ENCODE measurements at places on chromosomes 3 and 15.

DNA sequence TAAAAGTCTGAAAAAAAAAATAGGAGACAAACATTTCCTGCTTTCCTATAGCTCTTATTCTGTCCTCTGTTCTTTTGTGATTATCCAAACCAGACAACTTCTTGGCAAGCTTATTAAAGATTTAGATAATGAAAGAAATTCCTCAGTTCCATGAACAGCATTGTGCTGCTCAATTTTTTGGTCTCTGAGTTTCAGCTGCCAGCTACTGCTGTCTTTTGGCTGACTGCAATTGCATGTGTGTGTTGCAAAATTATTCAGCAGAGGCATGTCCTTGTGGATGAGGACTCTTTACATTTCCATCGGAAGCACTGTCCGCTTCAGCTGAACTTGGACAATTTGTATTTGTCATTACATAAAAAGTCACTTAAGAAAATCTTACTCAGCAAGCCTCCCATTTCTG, 397.3 kb upstream of the RASGRP1 start:
- H3K4me3 ChIP-seq = no peak overlapping the region
- no peak overlapping the region for H3K27ac ChIP-seq
- DNase-seq = no peak
- H3K36me3 ChIP-seq = no peaks in the 10 kb centered on the region

DNA sequence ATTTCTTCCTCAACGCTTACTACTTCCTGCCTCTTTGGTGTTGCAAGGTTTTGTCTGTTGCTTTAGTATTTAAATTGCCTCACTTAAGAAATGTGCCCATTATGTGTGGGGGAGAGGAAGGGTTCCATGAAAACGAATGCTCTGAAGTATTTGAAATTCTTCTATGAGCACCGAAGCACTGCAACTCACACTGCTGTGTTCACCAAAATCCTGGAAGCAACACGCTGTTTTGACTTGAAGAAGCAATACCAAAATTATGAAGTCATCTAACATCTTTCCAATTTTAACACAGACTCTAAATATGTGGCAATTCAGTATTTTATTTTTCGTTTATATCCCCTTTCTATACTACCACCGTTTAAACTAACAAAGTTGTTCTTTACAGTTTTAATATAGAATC, 101.5 kb downstream of the RBMS3 start:
- H3K27ac ChIP-seq = no peak overlapping the region
- no peak for DNase-seq
- H3K4me3 ChIP-seq = no peak overlapping the region
- no peaks in the 10 kb centered on the region for H3K4me1 ChIP-seq

DNA sequence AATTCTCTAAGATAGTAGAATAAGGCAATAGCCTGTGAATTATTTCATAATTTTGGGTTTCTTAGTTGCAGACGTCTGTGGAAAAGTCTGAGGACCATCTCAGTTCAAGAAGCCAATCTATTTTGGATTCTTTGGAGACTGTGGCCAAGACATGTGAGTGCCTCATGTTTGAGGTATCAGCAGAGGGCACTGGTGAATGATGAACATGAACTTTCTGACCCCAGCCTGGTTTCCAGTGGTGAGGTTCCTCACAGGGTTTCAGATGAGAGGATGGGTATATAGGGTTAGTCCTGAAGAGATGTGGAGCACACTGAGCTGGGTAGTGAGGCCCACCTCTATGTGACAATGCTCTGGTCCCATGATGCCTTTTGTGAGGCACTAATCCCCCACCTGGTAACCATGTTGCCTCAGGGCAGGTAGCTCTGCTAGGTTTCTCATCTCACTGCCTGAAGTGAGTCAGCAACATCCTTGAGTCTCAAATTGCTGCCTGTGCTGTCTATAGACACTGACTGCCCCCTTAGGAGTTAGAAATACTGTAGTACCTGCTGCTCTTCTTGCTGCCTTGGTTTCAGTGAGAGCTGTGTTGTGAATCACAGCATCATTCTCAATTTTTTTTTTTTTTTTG, 32.3 kb downstream of the C3orf62 start:
- DNase-seq = no peak
- H3K4me1 ChIP-seq = no peaks in the 10 kb centered on the region
- peaks cover 11% of the 10 kb centered on the region for H3K27me3 ChIP-seq
- H3K36me3 ChIP-seq = no peaks in the 10 kb centered on the region
- H3K27ac ChIP-seq = no peak overlapping the region
- no peak overlapping the region for H3K4me3 ChIP-seq

DNA sequence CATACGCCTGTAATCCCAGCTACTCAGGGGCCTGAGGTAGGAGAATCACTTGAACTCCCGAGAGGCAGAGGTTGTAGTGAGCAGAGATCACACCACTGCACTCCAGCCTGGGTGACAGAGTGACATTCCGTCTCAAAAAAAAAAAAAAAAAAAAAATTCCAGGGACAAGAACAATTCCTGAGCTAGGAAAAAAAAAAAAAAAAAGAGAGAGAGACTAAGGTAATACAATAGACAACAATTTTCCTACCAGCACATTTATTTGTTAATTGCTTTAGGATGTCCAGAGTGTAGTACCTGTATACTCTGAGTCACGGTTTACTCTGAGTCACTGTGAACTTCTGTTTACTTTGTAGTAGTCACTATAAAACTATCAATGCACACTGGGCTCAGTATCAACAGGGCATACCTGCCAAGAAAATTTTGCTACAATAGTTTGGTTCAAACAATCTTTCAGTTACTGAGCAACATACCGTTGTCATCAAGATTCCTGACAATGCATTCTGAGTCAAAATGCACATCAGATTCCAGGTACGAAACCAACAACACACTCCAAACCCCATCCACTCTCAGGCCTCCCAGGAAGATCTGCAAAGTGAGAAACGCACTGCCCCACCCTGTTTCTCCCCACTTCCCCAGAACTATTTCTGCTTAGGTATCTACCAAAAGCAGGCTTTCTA, 28.3 kb downstream of the IGF2BP2 start:
- no peaks in the 10 kb centered on the region for H3K4me1 ChIP-seq
- peaks cover 17% of the 10 kb centered on the region for H3K27me3 ChIP-seq
- no peak for DNase-seq

DNA sequence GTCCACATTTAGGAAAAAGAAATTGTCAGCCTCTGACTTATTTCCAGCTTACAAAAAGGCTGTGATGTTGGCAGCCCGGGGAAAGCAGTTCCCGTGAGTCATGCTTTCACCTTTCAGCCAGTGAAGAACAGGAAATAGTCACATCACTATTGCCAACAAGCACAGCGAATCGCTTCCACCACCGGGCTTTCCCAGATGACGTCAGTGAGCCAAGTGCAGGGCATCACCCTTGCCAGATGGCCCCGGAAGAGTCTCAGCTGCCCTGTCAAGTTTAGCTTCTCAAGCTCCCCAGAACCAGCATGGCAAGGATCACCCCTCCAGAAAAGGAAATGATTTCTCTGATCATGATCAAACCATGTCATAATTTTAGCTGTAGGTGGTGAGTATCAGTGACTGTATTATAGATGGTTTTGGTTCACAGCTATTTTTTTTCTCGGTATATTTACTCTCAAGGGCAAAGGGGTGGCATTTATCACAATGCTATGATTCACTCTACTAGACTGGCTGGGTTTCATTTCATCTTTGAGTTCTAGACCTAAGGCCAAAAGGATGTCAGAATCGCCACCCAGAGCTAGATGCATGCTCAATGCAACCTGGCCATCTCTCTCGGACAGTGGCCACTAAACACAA, 32.9 kb downstream of the B3GNT5 start:
- H3K36me3 ChIP-seq = no peaks in the 10 kb centered on the region
- H3K4me3 ChIP-seq = peak overlapping the region; percentile 9
- peak overlapping the region; percentile 92 for H3K27ac ChIP-seq
- peaks cover 5% of the 10 kb centered on the region for H3K27me3 ChIP-seq
- peak; percentile 87 for DNase-seq

- no peaks in the 10 kb centered on the region for H3K36me3 ChIP-seq
- no peaks in the 10 kb centered on the region for H3K27me3 ChIP-seq
- H3K4me3 ChIP-seq = no peak overlapping the region
- H3K27ac ChIP-seq = no peak overlapping the region
- no peak for DNase-seq
Observed at GRCh38 chr3:51099794-51100535, 285.1 kb upstream of the MANF start.

- H3K4me1 ChIP-seq = no peaks in the 10 kb centered on the region
- no peak for DNase-seq
- H3K27me3 ChIP-seq = no peaks in the 10 kb centered on the region
Observed at GRCh38 chr3:120608506-120608905, 12.4 kb downstream of the NDUFB4 start.

DNA sequence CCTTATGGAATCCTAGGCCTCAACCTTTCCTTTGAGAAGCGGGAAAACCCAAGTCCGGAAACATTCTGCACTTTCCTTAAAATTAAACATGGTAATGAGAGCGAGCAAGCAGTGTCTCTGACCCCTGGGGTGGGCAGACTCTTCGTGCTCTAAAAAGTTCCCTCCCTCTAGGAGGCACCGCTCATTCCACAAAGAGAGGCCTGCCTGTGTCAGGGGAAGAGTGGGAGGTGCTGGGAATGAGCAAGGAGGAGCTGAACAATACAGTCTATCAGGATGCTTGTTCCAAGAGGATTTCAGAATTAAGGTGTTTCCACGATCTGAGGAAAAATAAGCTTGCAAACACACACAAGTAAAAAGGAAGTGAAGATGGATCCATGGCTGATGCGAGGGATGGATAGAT, 6.0 kb upstream of the RLBP1 start:
- H3K36me3 ChIP-seq = no peaks in the 10 kb centered on the region
- no peak overlapping the region for H3K4me3 ChIP-seq
- no peaks in the 10 kb centered on the region for H3K27me3 ChIP-seq
- DNase-seq = no peak
- H3K27ac ChIP-seq = no peak overlapping the region

DNA sequence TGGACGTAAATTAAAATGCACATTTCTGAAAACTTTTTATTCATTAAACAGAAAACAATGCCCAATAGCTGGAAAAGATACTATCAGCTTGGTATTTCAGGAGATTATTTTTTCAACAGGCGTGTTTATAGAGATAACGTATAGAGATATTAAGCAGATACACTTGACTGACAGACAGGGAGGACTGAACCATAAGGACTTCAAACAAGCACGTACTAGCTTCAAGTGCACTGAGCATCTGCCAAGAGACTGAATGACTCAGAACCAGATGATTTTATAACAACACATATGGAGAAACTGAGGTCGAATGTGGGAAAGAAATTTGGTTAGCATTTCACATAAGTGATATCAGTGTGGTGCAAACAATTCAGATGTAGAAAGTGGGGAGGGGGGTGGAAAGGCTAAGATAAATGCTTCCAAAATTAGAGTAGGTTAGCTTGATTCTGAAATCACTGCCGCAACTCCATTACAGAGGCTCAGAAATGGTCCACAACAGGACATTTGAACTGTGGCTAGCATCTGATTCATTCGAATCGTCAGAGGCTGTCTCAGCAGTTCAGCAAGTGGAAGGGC, 103.5 kb downstream of the SEMA6D start:
- DNase-seq = no peak
- H3K4me3 ChIP-seq = no peak overlapping the region
- peaks cover 4% of the 10 kb centered on the region for H3K27me3 ChIP-seq

DNA sequence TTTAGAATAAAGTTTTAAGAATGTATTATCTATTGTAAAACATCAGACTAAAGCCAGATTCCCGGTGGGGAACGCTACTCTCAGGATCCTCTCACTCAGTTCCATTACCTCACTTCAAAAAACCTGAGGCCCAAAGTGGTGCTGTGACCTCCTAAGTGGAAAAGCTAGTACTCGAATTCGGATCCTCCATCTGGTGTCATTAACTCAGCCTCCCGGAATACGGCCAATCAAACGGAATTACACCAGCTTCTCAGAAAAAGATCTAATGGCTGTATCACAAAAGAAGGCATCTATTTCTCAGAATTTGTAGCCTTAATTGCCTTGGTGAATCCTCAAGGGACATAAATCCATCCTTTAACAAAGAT, 627 bp downstream of the ACAD11 start:
- H3K36me3 ChIP-seq = no peaks in the 10 kb centered on the region
- H3K4me1 ChIP-seq = peaks cover 9% of the 10 kb centered on the region
- peak overlapping the region; percentile 88 for H3K4me3 ChIP-seq
- no peak overlapping the region for H3K27ac ChIP-seq
- DNase-seq = no peak
- no peaks in the 10 kb centered on the region for H3K27me3 ChIP-seq

- H3K4me1 ChIP-seq = no peaks in the 10 kb centered on the region
- no peak overlapping the region for H3K4me3 ChIP-seq
- no peak overlapping the region for H3K27ac ChIP-seq
Observed at GRCh38 chr3:19994796-19995195, 17.3 kb downstream of the PP2D1 start.
